ENCODE measurements at places on chromosomes 12 and 14. TPM values are rescaled to one million over a fixed set of nuclear protein-coding genes. Genes with fewer than 3 reads are reported as not detected.

Gene CERS5
- 18.2 TPM for total RNA-seq

Gene OR4K15
- not detected for total RNA-seq

Gene RFX4
- not detected for total RNA-seq

Gene ART4
- not detected for total RNA-seq

DNA sequence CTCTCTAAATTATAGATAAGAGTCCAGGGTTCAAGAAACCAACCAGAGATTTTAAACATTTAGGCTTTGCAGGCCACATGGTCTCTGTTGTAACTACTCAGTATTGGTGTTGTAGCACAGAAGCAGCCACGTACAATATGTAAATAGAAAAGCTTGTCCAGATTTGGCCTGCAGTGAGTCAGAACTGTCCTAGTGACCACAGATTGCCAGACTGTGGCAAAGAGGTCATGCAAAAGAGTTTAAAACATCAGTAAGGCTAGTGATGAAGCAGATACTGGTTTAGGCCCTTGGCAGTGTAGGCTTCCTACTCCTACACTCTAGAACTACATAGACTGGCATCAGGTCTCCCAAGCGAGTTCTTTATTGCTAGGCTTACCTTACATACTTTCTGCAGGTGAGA, 117.6 kb upstream of the GARIN6 start:
- DNase-seq: no peak

DNA sequence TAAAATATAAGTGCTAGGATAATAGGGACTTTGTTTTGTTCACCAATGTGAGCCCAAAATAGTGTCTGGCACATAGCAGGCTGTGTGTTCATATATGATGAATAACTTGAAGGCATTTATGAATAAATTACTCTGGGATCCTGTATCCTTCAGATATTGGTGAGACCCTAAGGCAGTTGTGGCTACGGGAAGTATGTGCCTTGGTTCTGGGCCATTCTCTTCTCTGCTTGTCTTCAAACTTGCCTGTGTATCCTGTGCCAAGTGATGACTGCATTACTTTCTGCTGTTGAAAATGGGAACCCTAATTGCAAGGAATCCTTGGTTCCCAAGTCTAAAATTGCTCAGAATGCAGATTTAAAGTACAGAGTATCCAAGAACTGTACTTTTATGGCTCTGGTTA, 67.6 kb upstream of the KTN1 start:
- no peak for DNase-seq

- DNase-seq: no peak
Measured at GRCh38 chr12:15056218-15056617, 83.4 kb downstream of the PDE6H start.

DNA sequence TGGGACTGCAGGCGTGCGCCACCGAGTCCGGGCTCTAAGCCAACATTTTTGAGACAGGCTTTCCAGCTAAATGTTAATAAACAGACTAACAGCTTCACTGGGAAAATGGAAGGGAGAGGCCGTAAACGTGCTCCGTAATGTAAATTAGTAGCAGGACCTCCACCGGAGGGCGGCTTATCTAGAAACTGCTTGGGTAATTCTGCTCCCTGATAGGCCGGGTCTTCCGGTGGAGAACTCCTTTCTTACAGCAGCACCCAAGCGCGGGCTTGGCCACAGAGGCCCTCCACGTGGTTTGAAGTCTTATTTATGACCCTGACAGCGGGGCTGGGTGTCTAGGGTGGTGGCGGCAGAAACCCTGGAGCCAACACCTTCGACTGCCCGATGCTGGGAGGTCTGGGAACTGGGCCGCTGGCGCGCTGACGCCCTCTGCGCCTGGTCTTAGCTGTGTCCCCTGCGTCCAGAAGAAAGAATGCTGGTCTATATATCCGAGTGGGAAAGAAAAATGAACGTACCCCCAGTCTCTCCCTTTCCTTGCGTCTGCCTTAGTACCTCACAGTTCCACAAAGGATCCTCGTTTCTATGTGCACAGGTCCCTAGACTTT, 1.7 kb downstream of the DPPA3 start:
- DNase-seq: no peak

- DNase-seq: no peak
Measured at GRCh38 chr14:53127832-53128231, 25.3 kb downstream of the DDHD1 start.

DNA sequence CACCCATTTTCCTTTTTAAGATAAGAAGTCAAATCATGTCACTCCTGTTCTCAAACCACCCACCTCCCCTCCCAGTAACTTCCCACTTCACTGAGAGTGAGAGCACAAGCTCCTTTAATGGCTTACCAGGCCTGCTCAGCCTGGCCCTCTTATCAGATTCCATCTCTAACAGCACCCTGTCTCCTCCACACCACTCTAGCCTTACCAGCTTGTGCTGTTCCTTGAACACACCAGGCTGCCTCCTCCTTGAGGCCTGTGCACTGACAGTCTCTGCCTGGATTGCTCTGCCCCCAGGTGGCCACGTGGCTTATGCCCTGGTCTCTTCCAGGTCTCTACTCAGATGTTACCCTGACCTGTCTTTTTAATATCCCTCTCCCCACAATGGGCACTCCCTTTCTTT, 40.1 kb upstream of the EVL start:
- peak; percentile 53 for DNase-seq

- no peak for DNase-seq
Measured at GRCh38 chr12:108065069-108065468, 64.0 kb upstream of the WSCD2 start.

GRCh38 chr12:1864456-1864855, 44.1 kb downstream of the LRTM2 start:
- DNase-seq: no peak

DNA sequence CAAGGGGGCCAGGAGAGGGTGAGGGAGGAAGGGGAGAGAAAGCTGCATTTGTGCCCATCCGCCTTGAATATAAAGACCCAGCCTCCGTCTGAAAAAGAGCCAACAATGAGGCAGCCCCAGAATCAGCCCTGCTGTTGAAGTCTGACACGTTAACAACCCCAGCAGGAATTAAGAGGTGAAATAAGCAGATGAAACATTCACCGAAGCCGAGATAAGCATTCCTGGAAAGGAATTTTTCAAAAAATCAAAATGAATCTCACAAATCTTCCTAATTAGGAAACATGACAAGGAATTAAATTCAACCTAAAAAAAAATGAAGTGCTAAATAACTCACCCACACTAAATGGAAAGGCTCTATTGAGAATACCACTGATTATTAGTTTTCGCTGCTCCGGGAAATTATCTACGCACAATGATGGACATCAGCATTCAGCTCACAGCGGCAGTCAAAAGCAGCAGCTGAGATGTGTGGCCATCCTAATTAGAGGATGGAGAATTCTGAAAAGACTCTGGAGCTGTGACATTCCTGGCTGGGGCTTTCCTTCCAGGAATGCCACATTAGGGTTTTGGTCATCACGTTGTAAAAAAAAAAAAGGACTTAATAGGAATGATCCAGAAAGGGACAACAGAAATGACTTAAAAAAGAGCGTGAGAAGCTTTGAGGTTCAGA, 8.2 kb upstream of the PARP11 start:
- DNase-seq: no peak

DNA sequence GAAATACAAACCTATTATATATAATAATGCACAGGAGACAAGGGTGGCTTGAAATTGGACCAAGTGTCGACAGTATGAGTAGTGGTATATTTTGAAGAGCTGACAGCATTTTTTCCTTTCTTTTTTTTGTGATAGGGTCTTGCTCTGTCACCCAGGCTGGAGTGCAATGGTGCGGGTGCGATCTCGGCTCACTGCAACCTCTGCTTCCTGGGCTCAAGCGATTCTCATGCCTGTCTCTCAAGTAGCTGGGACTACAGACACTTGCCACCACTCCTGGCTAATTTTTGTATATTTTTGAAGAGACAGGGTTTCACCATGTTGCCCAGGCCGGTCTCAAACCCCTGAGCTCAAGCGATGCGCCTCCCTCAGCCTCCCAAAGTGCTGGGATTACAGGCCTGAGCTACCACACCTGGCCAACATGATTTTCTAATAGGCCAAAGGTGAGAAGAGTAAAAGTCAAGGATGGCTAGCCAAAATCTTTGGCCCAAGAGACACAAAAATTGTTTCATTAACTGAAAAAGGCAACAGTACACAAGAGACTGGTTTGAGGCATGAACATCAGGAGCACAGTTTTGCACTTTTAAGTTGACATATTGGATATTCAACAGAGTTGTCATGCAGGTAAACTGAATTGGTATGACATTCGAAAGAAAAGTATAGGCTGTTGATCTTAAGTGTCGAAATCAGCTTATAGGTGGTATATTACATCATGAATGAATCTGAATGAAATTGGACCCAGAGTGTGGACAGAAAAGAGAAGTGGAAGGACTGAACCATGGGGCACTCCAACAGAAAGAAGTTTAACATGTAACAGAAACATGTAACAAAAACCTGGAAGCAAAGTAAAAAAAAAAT, 12.5 kb downstream of the HNRNPC start:
- no peak for DNase-seq

DNA sequence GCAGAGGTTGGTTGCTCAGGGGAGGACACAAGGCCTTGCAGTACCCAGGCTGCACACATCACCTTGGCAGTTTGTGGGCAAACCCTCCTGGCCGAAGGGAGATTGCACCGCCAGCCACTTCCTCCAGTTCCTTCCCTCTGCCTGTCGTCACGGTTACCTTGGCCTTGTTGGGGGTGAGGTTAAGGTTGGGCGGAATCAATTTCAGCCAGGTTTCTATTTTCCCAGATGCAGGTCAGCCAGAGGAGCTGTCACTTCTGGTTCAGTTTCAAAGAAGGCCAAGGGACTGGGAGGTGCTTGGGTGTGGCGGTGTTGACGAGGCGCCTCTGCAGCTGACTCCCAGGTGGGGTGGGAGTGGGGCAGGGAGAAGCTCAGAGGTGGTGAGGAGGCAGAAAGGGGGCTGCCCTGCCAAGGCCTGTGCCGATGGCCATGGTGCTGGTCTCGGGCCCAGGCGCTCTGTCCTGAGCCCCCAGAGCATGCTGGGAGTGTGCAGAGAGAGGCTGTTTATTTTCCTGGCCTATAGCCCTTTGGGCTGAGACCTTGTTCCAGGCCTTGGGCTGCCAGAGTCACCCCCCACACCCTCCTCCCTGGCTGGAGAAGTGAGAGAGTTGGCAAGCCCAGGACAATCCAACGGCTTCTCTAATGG, 31.4 kb downstream of the JDP2 start:
- DNase-seq: no peak

- peak; percentile 84 for DNase-seq
Measured at GRCh38 chr12:130119241-130119861, 42.9 kb upstream of the FZD10 start.

DNA sequence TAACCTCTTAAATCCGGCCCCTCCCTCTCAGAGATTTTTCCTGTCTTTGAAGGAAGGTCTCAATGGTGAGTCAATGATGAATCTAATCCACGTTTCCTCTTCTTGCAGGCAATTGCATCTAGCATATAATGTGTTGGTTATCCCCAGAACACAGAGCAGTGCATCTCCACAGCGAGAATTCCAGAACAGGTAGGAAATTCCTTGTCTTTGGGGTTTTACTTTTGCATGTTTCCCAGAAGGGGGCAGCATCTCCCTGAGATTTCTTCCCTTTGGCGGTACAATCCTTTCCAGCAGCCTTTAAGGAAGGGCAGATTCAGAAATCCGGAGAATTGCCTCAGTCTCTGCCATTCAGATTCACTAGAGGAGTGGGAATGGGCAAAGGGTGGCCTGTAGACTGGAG, 128.0 kb downstream of the KCNA5 start:
- peak; percentile 85 for DNase-seq

GRCh38 chr12:45666396-45666795, 63.1 kb upstream of the ARID2 start:
- no peak for DNase-seq
